ENCODE measurements at places on chromosomes 4 and X.
A peak's percentile ranks its signal among the peaks of the same experiment; 100 is the strongest.

DNA sequence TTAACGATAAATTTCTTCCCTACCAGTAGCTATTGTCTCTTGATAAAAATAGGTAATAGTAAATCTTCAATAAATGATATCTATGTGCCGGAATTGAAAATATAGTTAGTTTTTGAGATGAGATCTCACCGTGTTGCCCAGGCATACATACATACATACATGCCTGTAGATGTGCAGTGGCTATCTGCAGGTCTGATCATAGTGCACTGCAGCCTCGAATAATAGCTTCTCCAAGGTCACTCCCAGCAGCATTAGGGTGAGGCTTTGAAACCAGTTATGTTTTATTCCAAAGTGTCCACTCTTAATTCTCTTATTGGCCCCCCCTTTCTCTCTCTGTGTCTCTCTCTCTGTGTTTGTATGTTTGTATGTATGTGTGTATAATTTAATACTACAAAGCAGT lies 37.5 kb downstream of the ZFX start:
- DNase-seq: no peak

- no peak for DNase-seq
Measured at GRCh38 chr4:11719879-11720278, 291.2 kb upstream of the HS3ST1 start.

- DNase-seq: no peak
Measured at GRCh38 chrX:42093756-42094155, 170.4 kb upstream of the CASK start.

GRCh38 chr4:94536649-94537469 lies 85.1 kb downstream of the PDLIM5 start:
- no peak for DNase-seq

GRCh38 chr4:149718500-149718899 lies 97.1 kb downstream of the IQCM start:
- DNase-seq: no peak

DNA sequence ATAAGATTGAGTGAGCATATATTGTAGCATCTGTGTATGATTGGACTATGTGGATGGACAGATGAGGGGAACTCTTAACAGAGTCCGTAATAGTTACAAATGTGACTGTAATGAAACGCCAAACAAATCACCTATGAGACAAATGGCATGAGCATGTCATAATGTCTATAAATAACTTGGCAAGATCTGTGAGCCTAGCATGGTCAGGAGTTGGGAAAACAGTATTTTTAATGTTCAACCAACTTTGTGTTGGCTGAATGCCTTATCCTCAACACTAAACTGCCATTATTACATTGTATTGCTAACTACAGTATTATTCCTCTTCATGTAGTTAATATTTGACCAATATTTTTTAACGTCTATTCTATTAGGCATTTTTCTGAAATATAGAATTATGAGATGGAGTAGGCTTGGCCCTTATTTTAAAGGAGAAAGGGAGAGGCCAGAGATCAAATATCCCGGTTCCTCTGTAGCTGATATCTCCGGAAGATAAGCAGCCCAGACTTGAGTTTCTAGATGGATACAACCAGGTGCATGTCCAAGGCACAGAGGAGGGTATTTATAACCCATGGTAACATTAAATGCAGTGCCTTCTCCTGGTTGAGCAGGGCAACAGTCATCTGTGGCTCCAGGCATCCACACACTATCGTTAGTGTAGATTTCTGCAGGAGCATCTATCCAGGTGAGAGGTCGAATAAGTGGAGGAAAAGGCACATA lies 32.7 kb downstream of the PF4 start:
- no peak for DNase-seq

GRCh38 chr4:6337331-6337935 lies 67.8 kb downstream of the WFS1 start:
- no peak for DNase-seq

DNA sequence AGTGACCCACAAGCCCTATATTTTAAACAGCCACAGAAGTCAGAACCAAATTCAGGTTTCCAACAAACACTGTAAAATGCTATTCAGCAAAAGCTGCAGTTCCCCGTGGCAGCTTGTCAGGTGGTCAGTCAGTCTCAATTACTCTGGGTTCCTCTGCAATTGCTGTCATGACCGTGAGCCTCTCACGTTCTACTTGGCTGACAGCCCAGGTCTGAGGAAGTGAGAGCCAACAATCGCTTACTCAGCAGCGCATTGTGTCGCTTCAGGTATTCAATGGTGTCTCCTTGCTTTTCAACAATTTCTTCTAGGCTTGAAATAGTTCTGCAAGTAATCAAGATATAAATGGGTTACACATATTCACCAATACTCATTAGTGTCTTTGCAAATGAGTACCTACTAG lies 25.8 kb downstream of the TRIM75 start:
- no peak for DNase-seq

DNA sequence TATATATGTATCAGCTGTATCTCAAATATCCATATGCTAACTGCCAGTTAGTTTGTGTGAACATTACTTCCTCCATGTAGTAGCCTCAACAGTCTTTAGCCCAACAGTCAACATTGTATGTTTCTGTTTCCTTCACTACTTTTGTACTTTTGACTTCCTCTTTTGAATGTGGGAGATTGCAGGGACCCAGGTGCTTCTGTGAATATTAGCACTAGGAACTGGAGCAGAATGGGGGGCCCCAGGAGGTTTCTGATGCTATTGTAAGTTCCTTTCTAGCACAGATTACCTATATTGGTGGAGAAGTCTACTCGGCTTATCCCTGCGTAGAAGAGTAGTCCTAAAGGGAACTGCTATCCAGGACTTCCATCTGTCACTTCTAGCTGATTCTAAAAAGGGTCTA lies 2.3 kb downstream of the PLAC8 start:
- DNase-seq: peak; percentile 42

DNA sequence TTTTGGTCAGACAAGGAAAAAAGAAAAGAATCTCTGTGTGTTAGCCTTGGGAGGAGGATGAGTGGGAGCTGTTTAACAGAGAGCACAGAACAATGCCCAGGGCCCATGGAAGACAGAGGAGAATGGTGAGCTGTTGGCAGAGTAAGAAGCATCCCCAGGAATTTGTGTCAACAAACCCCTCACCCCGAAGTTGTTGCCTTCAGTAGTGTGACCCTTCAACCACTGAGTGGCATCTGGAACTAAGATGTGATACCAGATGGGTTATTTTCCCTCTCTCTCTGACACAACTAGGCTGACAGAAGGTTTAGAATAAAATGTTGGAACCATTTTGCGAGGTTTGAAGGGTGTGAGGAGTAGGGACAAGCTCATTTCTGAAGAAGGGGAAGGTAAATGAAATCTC lies 25.1 kb downstream of the IGSF1 start:
- DNase-seq: no peak

- DNase-seq: no peak
Measured at GRCh38 chr4:170656506-170656905, 566.8 kb upstream of the AADAT start.

DNA sequence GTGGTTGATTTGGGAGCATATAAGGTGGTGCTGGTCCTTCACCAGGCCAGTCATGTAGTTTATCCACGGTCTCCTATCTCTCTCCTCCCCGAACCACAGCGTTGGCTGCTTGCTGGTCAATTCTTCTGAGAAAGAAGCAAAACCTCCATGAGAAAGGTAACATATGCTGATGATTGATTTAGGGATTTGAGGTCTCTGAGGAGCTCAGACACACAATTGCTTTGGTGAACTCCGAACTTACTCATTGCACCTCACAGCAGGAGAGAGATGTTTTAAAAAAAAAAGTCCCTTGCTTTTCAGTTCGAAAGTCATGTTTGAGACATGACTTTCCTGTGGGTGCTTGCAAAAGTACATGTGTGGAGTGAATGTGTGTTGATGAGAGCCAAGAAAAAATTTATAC lies 100.2 kb downstream of the TSPAN7 start:
- no peak for DNase-seq

DNA sequence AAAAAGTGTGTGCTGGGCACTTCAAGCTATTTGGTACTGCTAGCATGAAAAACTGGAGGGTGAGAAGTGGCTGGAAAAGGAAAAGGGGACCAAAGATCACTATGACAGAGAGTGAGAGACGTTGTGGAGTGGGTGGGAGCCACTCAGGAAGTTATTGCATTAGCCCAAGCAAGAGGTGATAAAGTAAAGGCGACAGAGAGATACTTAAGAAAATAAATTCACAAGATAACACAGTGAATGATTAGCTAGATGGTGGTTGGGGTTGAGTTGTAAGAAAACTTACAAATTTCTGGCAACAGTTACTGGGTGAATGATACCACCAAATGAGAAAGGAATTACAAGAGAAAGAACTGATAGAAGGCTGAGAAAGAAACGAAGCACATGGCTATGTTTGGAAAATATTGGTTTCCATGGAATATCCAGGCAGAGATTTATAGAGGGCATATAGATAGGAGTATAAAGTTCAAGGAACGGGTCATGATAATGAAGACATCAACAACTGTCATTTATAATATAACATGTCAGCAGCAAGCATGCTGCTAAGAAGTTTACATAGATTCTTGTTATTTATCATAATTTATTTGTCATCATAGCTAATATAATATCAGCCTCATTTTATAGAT lies 60.7 kb downstream of the CASK start:
- DNase-seq: no peak

- DNase-seq: no peak
Measured at GRCh38 chr4:73904491-73904890, 35.3 kb downstream of the CXCL1 start.

GRCh38 chr4:56668267-56668666 lies 12.8 kb downstream of the HOPX start:
- DNase-seq: no peak

DNA sequence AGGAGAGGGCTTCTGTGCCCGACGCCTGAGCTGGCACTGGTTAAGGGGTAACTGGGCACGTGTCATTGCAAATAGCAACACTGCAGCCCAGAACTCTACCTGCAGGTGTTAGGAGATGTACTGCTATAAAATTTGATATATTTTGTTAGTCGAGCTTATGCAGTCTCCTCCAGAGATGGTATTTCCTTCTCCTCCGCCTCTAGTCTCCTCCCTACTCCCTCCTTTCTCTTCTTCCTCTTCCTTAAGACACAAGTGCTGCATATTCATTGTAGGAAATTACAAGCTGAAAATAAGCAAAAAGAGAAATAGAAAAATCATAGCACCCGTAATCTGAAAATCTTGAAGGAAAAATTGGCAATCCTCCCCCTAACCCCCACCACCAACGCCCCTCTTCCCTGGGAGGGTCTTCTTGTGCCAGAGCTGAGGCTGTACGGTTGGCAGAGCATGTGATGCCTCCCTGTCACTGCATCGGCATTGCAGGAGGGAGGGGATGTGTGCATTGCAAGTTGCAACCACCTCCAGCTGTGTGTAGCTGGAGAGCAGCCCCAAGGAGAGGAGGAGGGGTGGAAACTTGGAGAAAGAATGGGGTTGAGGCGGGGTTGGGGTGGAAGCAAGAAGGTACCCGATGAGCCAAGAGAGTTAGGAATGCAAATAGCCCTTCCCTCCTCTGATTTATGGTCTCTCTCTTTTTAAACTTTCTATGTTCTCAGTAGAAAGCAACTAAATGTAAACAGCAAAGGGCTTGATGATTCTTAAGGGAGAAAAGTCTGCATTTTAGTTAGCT lies 48.3 kb upstream of the MND1 start:
- no peak for DNase-seq

GRCh38 chr4:76758996-76759395 lies 138.9 kb downstream of the SOWAHB start:
- DNase-seq: no peak

- no peak for DNase-seq
Measured at GRCh38 chr4:176945334-176945733, 152.6 kb upstream of the VEGFC start.

- peak; percentile 42 for DNase-seq
Measured at GRCh38 chr4:82201805-82202641, 171.8 kb downstream of the HNRNPD start.

- DNase-seq: no peak
Measured at GRCh38 chr4:36493251-36493650, 211.8 kb downstream of the DTHD1 start.

GRCh38 chr4:109049926-109050325 lies 252.5 kb downstream of the COL25A1 start:
- DNase-seq: no peak

- peak; percentile 20 for DNase-seq
Measured at GRCh38 chrX:9942086-9942485, 25.1 kb upstream of the CLDN34 start.

DNA sequence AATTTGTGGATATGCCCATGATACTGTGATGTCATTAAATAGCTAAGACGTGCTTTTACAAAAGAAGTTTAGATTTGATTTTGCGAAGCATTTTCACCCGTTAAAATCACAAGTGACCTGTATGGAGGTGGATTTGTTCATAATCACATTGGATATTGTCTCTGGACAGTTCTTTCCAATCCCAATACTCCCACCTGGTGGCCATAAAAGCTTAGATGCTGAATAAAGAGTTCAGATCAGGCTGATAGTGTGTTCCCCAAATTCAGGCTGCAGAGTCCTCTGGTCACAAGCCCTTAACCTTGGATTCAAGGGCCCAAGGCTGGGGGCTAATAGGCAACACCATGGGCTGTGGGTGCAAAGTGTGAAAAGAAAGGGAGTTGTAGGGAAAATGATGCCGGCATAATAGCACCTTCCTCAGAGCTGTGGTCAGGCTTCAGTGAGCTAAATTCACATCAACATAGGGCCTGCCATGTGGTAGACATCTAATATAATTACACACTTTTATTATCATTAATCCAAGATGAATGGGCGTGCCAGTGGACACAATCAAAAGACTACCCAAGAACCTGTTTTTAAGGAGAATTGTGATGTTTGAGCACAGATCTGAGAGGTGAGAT lies 28.1 kb downstream of the SMIM43 start:
- DNase-seq: no peak

DNA sequence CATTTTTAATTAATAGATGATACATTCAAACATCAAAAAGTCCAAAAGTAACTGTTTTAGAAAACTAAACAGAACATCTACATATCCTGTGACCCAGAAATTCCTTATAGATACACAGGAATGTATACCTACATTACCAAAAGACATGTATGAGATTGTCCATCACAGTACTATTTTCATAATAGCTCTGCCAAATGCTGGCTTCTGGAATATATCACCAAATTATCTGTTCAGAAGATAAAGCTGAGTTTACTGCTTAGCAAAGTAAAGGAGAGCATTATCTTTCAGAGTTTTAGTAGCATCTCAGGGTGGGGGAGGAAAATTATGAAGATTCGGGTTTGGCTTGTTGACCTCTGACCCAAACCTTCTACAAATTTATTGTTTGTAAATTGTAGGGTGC lies 368.9 kb upstream of the SLC7A11 start:
- no peak for DNase-seq

GRCh38 chrX:129823115-129823514 lies 20.6 kb downstream of the ZDHHC9 start:
- DNase-seq: peak; percentile 70

GRCh38 chr4:31246856-31247255 lies 526.7 kb downstream of the PCDH7 start:
- DNase-seq: no peak

- DNase-seq: no peak
Measured at GRCh38 chr4:181966104-181966551, 277.1 kb upstream of the TENM3 start.

- DNase-seq: no peak
Measured at GRCh38 chr4:184668511-184669114, 19.1 kb downstream of the PRIMPOL start.

GRCh38 chr4:80016506-80016905 lies 56.5 kb downstream of the ANTXR2 start:
- no peak for DNase-seq

All from CD4-positive, alpha-beta T cell treated with Interferon alpha-2 for 1 hour (primary cell).